ENCODE measurements at places on chromosomes 7 and 10. TPM values are rescaled to one million over a fixed set of nuclear protein-coding genes. Genes with fewer than 3 reads are reported as not detected.

Gene WNT8B
- not detected for total RNA-seq

Gene ADCY1
- total RNA-seq, result not detected

- H3K27ac ChIP-seq, result no peak overlapping the region
- H3K4me1 ChIP-seq, result peaks cover 2% of the 10 kb centered on the region
- no peaks in the 10 kb centered on the region for H3K27me3 ChIP-seq
- no peaks in the 10 kb centered on the region for H3K36me3 ChIP-seq
- DNase-seq, result no peak
Observed at GRCh38 chr7:3321206-3321605, 20.2 kb downstream of the SDK1 start.

DNA sequence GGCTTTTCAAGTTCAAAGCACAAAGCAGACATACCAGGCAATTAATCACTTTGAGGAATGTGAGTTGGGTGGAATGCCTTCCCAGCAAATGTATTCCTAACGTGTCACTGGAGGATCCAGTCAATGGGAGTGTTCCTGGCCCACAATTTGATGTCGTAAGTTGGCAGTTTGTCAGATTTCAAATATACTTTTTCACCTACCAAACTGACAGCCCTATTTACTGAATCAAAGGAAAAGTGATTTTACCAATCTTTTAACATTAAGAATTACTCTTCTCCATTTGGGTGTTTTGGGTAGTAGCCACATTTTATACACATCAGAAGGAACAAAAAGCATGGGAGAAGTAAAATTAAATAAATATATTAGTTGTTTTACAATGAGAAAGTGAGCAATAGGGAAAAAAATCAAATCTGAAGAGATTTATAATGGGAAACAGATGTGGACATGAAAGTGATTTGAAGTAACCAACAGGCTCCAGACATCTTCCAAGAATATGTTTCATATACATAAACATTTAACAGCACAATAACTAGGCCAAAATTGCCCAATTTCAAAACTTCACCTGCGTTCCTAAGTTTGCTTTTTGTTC lies 222.9 kb downstream of the MTERF1 start:
- H3K36me3 ChIP-seq, result no peaks in the 10 kb centered on the region
- peaks cover 2% of the 10 kb centered on the region for H3K4me1 ChIP-seq
- no peak for DNase-seq
- no peaks in the 10 kb centered on the region for H3K27me3 ChIP-seq

- no peak for DNase-seq
- H3K4me3 ChIP-seq, result no peak overlapping the region
- peaks cover 2% of the 10 kb centered on the region for H3K4me1 ChIP-seq
Observed at GRCh38 chr10:31186225-31187000, 132.6 kb upstream of the ZEB1 start.

GRCh38 chr7:79702116-79702515 lies 248.6 kb upstream of the MAGI2 start:
- no peaks in the 10 kb centered on the region for H3K4me1 ChIP-seq
- no peak overlapping the region for H3K27ac ChIP-seq

Measured in activated naive CD8-positive, alpha-beta T cell treated with anti-CD3 and anti-CD28 coated beads for 36 hours (primary cell).